ENCODE measurements at places on chromosomes 16 and 17. TPM values are rescaled to one million over a fixed set of nuclear protein-coding genes. Genes with fewer than 3 reads are reported as not detected.

DNA sequence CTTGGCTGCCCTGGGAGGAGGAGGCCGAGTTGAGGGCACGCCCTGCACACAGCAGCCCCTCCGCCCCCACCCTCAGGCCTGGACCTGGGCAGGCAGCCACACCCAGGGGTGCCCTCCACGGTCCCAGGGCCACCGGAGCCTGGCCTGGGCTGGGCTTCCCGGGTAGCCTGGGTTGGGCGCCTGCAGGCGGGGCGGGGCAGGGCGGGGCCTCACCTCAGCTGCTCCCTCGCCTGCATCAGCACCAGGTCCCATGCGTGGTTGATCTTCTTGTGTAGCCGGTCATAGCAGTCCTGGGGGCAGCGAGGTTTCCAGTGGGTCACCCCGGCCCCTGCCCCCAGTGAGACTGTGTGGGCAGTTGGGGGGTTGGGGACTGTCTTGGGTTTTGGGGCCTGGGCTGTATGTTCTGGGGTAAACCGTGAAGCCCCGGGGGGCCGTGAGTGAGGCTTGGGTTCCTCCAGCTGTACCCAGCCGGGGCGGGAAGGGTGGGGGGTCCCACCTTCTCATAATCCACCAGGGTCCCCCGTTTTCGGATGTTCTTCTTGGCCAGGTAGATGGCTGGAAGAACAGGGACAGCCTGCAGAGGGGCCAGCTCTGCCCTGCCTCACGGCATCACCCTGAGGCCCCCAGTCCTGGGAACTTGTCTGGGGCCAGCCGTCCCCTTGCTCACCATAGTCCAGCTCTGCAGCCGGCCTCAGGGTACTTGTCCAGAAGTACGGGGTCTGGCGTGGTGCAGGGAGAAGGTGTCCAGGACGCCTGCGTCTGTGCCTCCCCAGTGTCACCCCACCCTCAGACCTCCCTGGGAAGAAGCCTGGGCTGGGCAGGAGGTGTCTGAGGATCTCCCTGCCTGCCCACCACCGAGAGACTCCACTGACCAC, 2.0 kb downstream of the RGS11 start:
- H3K4me3 ChIP-seq, result no peak overlapping the region
- no peak overlapping the region for H3K27ac ChIP-seq
- H3K36me3 ChIP-seq, result no peaks in the 10 kb centered on the region

- H3K27me3 ChIP-seq, result peaks cover 2% of the 10 kb centered on the region
- H3K27ac ChIP-seq, result no peak overlapping the region
- DNase-seq, result no peak
- no peaks in the 10 kb centered on the region for H3K4me1 ChIP-seq
- no peaks in the 10 kb centered on the region for H3K36me3 ChIP-seq
- H3K4me3 ChIP-seq, result no peak overlapping the region
Measured at GRCh38 chr17:11618861-11619566, 20.7 kb downstream of the DNAH9 start.

GRCh38 chr16:58495521-58496331, 4.2 kb upstream of the NDRG4 start:
- no peaks in the 10 kb centered on the region for H3K4me1 ChIP-seq
- no peaks in the 10 kb centered on the region for H3K27me3 ChIP-seq
- H3K27ac ChIP-seq, result no peak overlapping the region
- DNase-seq, result no peak

- no peaks in the 10 kb centered on the region for H3K36me3 ChIP-seq
- H3K27ac ChIP-seq, result no peak within 1 kb of the TSS
- H3K4me1 ChIP-seq, result no peaks in the 10 kb centered on the region
- no peaks in the 10 kb centered on the region for H3K27me3 ChIP-seq
Measured at GRCh38 chr16:28596840-28597691, at the start of gene SULT1A2. Gene SULT1A2 (minus strand): TSS chr16:28597050. CDS start chr16:28595930, 1,120 bp downstream.

DNA sequence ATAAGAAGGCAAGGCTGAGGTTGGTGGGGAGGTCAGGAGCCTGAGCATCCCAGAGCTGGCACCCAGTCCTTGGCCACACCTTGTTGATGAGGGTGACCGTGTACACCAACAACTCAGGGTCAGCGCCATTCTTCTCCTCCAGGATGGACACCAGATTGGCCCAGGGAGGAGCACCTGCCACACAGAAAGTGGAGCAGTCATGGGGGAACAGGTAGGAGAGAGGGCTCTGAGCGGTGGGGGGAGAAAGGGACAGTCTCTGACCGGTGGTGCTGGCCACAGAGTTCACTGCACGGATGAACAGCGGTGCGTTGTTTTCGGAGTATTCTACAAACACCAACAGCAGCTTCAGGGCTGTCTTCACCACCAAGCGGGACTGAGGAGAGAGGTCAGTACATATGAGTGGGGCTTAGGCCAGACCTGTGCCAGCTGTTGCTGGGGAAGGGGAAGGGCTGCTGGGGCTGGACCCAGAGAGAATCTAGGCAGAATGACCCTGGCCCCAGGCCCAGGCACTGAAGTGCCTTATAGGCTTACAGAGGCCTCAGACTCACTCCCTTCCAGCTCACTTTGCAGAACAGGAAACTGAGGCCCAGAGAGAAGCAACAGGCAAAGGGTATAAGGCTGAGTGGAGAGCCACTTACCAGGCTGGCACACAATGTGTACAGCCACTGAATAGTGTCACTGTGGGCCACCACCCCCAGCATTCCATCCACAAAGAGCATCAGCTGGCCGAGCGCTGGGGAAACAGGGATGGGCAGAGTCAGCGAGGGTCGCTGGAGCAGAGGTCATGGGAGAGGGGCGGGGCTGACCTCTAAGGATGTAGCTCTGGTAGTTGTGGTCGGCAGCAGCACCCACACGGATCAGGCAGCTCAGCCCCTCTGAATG, 9.6 kb downstream of the FHOD1 start:
- H3K4me3 ChIP-seq, result no peak overlapping the region
- peak overlapping the region; percentile 36 for H3K27ac ChIP-seq
- no peaks in the 10 kb centered on the region for H3K27me3 ChIP-seq
- H3K36me3 ChIP-seq, result peaks cover 2% of the 10 kb centered on the region
- H3K4me1 ChIP-seq, result peaks cover 43% of the 10 kb centered on the region

- H3K4me1 ChIP-seq, result no peaks in the 10 kb centered on the region
- DNase-seq, result no peak
- H3K4me3 ChIP-seq, result no peak overlapping the region
- no peak overlapping the region for H3K27ac ChIP-seq
Measured at GRCh38 chr17:76089680-76090516, 10.9 kb downstream of the ZACN start.

GRCh38 chr16:85028685-85029407, 1.3 kb downstream of the KIAA0513 start:
- H3K36me3 ChIP-seq, result peaks cover 5% of the 10 kb centered on the region
- H3K27ac ChIP-seq, result peak overlapping the region; percentile 87
- peak overlapping the region; percentile 80 for H3K4me3 ChIP-seq
- DNase-seq, result peak; percentile 71
- H3K27me3 ChIP-seq, result no peaks in the 10 kb centered on the region
- H3K4me1 ChIP-seq, result peaks cover 22% of the 10 kb centered on the region

DNA sequence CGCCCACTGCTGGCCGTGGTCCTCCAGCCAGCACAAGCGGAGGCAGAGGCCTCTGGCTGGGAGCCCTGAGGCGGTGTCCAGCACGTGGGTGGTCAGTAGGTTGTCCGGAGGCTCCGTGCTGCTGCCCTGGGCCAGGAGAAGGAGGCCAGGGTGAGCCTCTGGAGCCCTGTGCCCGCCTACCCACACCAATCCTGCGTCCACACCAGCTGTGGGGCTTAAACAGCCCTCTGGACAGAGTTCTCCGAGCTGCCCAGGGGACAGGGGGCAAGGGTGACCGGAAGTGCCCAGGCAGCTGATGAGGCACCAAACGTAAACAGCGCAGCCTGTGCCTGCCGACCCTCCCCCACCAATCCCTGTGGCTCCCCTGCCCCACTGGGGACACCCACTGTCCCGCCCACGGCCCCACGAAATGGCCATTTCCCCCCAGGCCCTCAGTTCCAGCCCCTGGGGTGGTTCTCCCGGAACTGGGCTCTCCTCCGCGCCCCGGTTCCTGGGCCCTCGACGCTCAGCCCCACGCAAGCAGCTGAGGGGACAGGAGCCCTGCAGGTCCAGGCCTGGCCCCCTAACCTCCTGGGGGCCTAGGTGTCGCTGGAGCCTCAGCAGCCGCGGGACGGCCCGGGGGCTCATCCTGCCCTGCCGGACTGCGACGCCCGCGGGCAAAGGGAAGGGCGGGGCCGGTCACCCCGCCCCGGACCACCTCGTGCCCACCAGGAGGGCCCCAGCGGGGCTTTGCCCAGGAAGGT, 27.9 kb upstream of the DBNDD1 start:
- no peaks in the 10 kb centered on the region for H3K36me3 ChIP-seq
- no peaks in the 10 kb centered on the region for H3K27me3 ChIP-seq
- peak overlapping the region; percentile 61 for H3K4me3 ChIP-seq
- peak; percentile 76 for DNase-seq
- peaks cover 10% of the 10 kb centered on the region for H3K4me1 ChIP-seq

- H3K4me1 ChIP-seq, result no peaks in the 10 kb centered on the region
- H3K27ac ChIP-seq, result no peak overlapping the region
- DNase-seq, result no peak
- H3K4me3 ChIP-seq, result no peak overlapping the region
- no peaks in the 10 kb centered on the region for H3K36me3 ChIP-seq
- H3K27me3 ChIP-seq, result peaks cover 22% of the 10 kb centered on the region
Measured at GRCh38 chr17:83190004-83190385, 110.6 kb downstream of the METRNL start.

- DNase-seq, result no peak
- H3K4me1 ChIP-seq, result no peaks in the 10 kb centered on the region
- H3K27me3 ChIP-seq, result no peaks in the 10 kb centered on the region
- H3K4me3 ChIP-seq, result no peak overlapping the region
- H3K36me3 ChIP-seq, result no peaks in the 10 kb centered on the region
Measured at GRCh38 chr16:80909720-80910119, 97.0 kb downstream of the CMC2 start.

DNA sequence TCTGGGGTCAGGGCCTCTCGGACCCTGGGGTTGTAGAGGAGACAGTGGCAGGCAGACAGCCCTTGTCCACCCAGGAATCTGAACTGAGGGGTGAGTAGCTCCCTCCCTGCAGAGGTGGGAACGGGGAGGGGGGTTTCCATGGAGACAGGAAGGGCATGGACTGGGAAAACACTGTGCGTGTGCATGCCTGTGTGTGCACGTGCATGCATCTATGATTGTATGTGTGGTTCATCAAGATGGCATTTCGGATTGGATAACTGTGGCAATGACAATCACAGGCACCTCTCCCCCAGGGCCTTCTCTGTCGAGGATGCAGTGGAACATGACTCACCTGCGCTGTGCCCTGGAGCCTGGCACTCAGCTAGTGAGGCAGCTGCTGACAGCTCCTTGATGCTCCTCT, 6.1 kb upstream of the CD300C start:
- no peaks in the 10 kb centered on the region for H3K4me1 ChIP-seq
- no peak for DNase-seq
- no peaks in the 10 kb centered on the region for H3K36me3 ChIP-seq
- no peak overlapping the region for H3K4me3 ChIP-seq

DNA sequence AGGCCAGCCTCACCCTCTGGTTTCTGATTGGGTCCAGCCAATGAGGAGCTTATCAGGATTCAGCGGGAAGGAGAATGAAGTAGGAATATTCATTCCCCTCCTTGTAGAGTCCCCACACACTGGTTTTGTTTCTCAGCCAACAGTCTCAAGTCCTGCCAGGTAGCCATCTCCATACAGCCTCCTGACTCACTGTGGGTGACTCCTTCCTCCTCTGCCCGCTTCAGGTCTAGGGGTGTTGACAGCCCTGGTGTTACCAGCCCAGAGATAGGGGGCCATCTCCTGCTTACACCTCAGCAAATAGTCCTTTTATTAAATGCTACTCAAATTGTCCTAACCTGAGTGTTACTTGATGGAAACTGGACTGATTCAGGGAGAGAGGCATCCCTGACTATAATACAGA, 4.0 kb upstream of the MFAP4 start:
- no peak overlapping the region for H3K27ac ChIP-seq
- peaks cover 14% of the 10 kb centered on the region for H3K4me1 ChIP-seq
- no peak overlapping the region for H3K4me3 ChIP-seq

DNA sequence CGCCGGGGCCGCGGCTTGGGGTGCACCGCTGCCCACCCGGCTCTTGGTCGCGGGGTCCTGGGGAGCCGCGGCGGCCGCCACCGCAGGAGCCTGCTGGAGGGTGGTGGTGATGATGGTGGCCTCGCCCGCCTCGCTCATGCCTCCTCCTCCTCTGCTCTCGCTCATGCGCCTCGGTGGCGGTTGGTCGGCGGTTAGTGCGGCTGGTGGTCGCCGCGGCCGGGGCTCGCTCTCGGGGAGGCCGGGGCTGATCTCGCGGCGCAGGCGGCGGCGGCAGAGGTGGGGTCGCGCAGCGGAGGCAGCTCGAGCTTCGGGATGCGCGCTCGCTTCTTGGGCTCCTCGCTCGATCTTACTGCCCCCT, 41.6 kb downstream of the AHSP start:
- peaks cover 2% of the 10 kb centered on the region for H3K27me3 ChIP-seq
- no peak overlapping the region for H3K27ac ChIP-seq
- peak overlapping the region; percentile 34 for H3K4me3 ChIP-seq
- no peaks in the 10 kb centered on the region for H3K36me3 ChIP-seq
- no peaks in the 10 kb centered on the region for H3K4me1 ChIP-seq
- DNase-seq, result no peak

- peak overlapping the region; percentile 98 for H3K27ac ChIP-seq
- H3K4me3 ChIP-seq, result peak overlapping the region; percentile 85
- DNase-seq, result no peak
- no peaks in the 10 kb centered on the region for H3K36me3 ChIP-seq
Measured at GRCh38 chr17:59620064-59620359, 317 bp downstream of the CLTC start.

GRCh38 chr16:48284772-48285409, 37.6 kb upstream of the ABCC11 start:
- H3K4me1 ChIP-seq, result peaks cover 10% of the 10 kb centered on the region
- no peak overlapping the region for H3K27ac ChIP-seq
- H3K36me3 ChIP-seq, result peaks cover 68% of the 10 kb centered on the region

- no peak overlapping the region for H3K27ac ChIP-seq
- H3K36me3 ChIP-seq, result no peaks in the 10 kb centered on the region
- no peak for DNase-seq
- H3K27me3 ChIP-seq, result no peaks in the 10 kb centered on the region
- peaks cover 21% of the 10 kb centered on the region for H3K4me1 ChIP-seq
Measured at GRCh38 chr17:61317779-61318178, 81.9 kb upstream of the TBX2 start.

DNA sequence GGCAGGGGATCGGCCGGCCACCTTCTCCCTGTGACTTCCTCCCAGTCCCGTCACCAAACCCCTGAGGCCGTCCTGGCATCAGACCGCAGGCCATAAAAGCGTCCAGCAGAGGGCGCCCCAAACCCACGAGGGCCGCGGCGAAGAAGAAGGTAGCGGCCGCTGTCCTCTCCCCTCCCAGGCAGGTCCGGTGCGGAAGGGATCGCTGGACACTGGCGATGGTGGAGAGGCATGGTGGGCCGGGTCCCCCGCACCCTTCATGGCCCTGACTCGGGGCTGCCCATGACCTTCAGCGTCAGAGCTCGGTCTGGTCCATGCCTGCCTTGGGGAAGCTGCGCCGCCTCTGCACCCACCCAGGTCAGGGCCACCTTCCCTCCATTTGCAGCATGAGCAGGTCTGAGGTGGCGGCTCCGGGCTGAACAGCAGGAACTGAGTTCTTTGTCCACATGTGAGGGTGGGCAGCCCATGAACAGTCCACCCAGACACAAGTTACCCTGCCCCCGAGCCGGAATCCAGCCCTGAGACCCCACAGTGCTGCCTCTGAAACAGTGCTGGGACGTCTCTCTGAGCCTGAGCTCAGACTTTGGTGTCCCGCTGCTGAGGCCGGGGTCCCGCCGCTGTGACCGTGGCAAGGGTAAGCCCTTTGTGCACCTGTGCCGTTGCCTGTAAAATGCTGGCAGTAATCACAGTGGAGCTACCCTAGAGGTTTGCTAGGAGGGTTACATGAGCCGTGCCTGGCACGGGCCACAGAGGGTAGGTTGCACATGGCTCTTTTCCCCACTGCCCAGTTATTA, 40.8 kb upstream of the CMIP start:
- peaks cover 6% of the 10 kb centered on the region for H3K4me1 ChIP-seq
- H3K27me3 ChIP-seq, result peaks cover 2% of the 10 kb centered on the region
- H3K4me3 ChIP-seq, result peak overlapping the region; percentile 50
- peak; percentile 89 for DNase-seq
- H3K36me3 ChIP-seq, result no peaks in the 10 kb centered on the region

CX3CL1 gene
- total RNA-seq, result 7.3 TPM

PTX4 gene
- total RNA-seq, result not detected

WNT9B gene
- total RNA-seq, result not detected

LUC7L gene
- 25.3 TPM for total RNA-seq

PPP1R27 gene
- total RNA-seq, result 1,103 TPM

Measured in psoas muscle (tissue), 8 donors.